ENCODE measurements at places on chromosomes 4 and X.

- no peak for DNase-seq
These were observed 375.2 kb downstream of the UBE2NL start for GRCh38 chrX:144259054-144259453.

DNA sequence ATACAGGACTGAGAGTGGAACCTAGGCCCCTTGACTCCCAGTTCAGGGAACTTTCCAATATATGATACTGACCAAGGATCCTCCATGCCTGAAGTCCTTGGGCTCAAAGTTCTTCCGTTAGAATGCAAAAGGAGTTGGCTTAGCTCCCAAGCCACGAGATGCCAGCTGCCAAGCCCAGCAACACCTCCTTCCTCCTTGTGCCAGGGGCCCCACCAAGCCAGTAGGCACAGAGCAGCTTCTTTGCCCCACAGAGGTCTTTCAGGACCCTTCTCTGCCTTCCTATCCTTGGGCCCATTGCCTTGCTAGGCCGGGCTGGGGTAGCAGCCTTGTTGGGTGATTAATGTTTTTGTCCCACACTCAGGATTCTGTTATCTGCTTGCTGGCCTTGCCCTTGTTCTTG lies 105.6 kb downstream of the EFNB1 start:
- no peak for DNase-seq

DNA sequence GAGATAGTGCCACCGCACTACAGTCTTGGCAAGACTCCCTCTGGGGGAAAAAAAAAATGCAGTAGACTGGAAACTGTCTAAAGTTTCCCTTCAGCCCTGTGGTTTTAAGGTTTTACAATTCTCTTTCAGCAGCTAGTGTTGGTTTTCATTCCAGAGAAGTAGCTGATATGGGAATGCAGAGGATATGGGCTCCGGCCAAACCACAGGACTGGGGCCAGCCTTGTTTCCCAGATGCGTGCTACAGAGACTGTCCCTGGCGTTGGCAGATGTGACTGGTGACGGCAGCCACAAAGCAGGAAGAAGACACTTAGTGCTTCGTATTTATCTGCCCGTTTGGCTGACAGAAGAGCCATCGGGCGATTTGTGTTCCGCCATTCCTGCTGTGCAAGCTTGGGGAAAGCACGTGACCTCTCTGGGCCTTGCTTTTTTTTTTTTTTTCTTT lies 43.2 kb downstream of the ZBTB49 start:
- no peak for DNase-seq

GRCh38 chrX:9609987-9610386 lies 145.1 kb downstream of the TBL1X start:
- DNase-seq, result no peak

- no peak for DNase-seq
These were observed 111.4 kb upstream of the EOLA2 start for GRCh38 chrX:150049647-150050046.

DNA sequence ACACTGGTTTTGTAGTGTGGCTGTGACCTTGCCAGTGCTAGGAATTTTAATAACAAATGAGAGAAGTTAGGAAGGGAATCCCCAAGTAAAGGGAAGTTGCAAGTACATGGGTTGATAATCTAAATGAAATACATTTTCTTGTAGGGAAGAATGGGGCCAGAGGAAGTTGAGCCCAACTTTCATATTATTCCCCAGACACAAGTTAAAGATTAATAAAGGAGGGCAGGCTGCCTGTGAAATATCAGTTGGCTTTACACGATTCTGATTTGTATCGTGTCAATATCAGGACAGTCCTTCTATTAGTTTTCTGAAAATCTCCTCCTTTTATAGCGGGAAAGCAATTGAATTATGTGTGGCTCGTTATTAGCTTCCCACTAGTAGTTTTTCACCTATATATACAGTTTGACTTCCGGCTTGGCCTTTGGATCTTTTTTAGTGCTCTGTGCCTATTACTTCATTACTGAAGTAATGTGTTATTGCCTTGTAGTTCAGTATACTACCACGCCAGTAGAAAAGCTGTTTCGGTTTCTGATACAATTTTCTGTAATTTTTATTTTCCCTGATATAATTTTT lies 1.7 kb downstream of the PDLIM5 start:
- no peak for DNase-seq

DNA sequence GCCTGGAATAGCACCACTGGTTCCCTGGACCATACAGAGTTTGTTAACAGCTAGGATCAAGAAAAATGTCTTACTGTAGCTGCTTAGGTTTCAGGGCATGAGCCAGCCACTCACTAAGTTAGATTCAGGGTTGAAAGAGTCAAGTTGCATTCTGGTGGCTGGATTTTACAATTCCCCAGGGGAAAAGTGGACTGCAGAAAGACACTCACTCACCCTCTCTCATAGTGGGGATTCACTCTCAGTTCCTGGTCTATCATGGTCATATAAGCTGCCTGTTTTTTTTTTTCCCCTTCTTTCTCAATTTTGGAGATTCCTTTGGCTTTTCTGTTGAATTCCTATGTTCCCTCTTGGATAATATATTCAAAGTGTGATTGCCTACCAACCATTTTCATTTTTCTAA lies 744.2 kb upstream of the GRIA3 start:
- DNase-seq, result no peak

DNA sequence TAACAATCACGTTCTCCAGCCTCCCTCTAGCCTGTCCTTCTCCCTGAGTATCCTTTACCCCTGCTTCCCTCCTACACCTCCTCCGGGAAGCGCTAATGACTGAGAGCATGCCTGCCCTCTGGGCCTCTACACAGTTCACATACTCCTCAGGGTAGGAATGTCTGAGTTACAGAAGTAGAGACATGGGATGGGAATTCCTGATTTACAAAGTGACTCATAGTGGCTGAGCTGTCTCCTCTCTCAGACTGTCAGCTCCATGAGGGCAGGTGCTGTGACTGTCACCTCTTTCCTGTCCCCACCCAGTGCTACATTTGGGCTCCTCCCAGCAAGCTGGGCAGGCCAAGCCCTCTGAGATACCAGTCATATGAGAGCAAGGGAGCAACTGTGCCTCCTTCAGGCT lies 2.6 kb downstream of the LAS1L start:
- no peak for DNase-seq

DNA sequence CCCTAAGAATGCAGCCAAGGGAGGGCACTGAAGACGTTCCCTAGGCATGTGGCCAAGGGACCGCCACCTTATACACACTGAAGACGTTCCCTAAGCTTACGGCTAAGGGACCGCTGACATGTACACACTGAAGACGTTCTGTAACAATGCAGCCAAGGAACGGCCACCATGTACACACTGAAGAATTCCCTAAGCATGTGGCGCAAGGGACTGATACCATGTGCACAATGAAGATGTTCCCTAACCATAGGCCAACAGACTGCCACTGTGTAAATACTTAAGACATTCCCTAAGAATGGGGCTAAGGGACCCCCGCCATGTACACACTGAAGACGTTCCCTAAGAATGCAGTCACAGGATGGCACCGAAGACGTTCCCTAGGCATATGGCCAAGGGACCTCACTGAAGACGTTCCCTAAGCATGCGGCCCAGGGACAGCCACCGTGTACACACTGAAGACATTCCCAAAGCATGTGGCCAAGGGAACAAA lies 36.1 kb downstream of the DHRSX start:
- no peak for DNase-seq

- DNase-seq, result no peak
These were observed 384.0 kb downstream of the TMA16 start for GRCh38 chr4:163878336-163879121.

GRCh38 chr4:24837336-24837735 lies 42.0 kb downstream of the SOD3 start:
- DNase-seq, result no peak

DNA sequence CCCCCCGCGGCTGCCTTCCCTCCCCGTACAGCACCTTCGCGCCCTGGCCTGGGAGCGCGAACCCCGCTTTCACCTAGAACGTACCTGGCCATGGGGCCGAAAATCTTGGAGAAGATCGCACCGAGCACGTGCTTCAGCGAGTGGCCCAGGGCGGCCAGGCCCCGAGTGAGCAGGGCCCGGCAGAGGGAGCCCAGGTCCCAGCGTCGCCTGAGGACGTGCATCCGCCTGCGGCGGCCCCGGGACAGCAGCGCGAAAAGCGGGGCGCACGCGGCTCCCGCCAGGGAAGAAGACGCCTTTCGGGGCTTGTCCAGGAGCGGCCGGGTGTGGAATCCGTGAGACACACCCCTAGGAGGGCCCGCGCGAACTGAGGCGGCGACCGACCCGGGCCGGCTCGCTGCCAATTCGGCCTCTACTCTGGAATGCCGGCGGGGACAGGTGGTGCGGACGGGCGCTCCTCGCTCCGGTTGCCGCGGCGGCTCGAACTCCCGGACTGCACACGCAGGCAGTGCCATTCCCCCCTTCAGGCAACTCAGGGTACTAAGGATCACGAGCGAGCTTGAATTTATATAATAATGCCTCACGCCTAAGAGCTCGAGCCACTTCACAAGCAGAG lies at the start of gene HS6ST2:
TSS of gene HS6ST2 (minus strand) at position 539 of the 613 bp plus-strand sequence.
- DNase-seq, result no peak

DNA sequence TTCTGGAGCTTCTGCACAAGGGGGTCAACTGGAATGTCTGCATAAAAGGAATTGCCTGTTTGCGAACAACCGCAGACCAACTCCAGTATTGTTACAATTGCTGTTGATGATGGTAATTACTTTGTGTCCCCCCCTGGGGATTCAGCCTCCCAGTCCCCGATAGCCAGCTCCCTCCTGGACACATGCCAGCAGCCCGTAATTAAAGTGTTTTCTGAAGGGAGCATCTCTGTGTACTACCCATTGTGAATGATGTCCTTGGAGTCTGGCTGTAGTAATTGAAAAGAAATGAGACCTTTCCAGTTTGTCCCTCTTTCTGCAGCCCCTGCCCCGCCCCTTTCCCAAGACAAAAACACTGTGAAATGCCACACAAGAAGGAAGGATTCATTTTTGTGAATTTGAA lies 377.1 kb upstream of the LCORL start:
- DNase-seq, result no peak

DNA sequence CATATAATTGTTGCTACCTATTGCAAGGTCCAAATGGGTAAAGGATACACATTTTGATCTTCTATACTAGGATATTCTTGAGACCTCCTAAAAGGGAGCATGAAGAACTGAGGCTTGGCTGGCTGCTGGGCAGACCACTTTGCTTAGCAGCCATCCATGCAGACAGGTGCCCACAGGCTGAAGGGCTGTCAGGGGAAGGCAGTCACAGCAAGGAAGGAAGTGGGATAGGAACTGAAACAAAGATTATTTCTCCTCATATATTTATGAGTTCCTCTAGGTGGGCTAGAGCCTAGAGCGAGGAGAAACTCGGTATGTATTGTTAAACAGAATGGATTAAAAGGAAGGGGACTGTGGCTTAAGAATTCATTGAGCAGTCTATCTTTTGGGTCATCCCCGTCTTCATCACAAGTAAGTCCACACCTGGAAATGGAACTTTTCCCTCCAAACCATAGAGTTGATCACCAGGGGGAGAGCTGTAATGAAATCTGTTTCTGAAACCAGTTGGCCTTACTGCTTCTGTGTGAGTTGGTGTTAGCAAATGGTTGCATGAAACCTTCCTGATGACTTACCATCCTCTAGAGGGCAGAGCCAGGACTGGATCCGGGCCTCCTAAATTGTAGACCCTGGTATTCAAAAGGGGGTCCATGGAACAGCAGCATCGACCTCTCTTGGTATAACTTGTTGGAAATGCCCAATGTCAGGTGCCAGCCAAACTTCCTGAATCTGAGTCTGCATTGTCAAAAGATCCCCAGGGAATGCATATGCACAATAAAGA lies 42.3 kb downstream of the AFF2 start:
- no peak for DNase-seq

DNA sequence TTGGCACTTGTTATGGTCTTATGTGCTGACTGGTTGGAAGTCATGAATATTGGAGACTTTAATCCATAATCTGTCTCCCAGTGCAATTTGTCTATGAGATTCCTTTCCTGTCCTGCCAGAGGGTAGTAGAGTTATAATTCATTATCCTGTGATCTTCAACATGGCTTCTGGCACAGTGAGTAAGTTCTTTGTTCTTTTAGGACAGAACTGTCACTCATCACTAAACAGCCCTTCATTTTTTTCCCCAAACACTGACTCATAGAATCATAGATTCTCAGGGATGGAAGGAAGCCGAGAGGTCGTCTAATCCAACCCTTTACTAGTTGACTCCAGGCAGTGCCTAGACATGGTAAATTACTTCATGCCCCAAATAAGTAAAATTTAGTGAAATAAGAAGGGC lies 78.4 kb downstream of the LUZP4 start:
- no peak for DNase-seq

DNA sequence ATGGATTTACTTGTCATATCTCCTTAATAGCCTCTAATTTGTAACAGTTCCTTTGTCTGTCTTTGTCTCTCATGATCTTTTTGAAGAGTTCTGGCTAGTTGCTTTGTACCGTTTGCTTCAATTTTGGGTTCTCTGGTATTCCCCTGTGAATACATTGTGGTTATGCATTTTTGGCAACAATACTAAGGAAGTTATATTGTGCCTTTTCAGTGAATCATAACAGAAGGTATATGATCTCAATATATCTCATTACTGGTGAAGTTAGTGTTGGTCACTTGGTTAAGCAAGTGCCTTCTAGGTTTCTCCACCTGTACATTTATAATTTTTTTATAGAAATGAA lies 48.6 kb downstream of the DCLK2 start:
- DNase-seq, result no peak

- DNase-seq, result no peak
These were observed 43.2 kb upstream of the FUNDC1 start for GRCh38 chrX:44585866-44586265.

DNA sequence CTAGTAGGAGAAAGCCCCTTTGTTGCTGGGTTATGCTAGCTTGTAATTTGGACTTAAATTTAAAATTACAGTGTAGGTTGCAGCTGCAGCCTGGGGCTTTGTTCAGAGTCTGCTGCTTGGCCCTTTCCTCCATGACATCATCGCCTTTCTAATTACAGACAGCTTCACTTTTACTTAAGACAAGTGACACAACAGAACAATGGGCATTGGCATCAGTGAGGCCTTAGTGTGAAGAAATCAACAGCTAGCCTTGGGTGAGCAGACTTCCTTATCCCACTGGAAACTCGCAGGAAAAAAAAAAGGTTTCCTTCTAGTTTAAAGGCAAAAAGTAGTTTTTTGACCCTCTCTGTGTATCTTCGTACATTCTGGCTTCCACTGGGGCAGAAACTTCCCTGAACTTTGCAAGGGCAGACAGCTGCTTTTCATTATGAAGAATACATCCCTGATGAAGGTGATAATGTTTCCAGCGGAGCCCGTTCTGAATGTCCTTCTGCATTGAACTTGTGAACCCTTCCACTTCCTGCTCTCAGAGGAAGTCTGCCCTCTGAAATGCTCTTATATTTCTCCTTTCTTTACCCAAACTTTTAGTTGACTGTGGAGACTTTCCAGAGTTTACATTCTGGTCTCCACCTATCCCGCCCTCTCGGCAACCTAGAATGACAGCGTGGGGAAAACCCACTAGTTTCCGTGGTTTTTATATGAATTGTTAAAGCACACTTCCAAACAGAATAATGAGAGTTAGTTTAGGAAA lies 123.2 kb upstream of the FAM9C start:
- no peak for DNase-seq

Data from posterior cingulate gyrus (tissue), 11 donors.